ENCODE measurements at places on chromosomes 1 and 21. TPM values are rescaled to one million over a fixed set of nuclear protein-coding genes. Genes with fewer than 3 reads are reported as not detected.

CCDC17 gene
- 0.53 TPM for total RNA-seq

GNPAT gene
- 39.1 TPM for total RNA-seq

SLAMF1 gene
- total RNA-seq = not detected

PPCS gene
- total RNA-seq = 28.0 TPM

METTL25B gene
- total RNA-seq = 5.7 TPM

SYT14 gene
- 0.44 TPM for total RNA-seq

SPRR2B gene
- not detected for total RNA-seq

OR10J1 gene
- not detected for total RNA-seq

SLC35D1 gene
- total RNA-seq = 14.5 TPM

PEX11B gene
- 31.4 TPM for total RNA-seq

MPL gene
- total RNA-seq = not detected

B3GALT2 gene
- 0.25 TPM for total RNA-seq

ZFP69B gene
- total RNA-seq = 3.0 TPM

FAM43B gene
- total RNA-seq = not detected

CHI3L2 gene
- total RNA-seq = 0.12 TPM

LCE1F gene
- total RNA-seq = not detected
